ENCODE measurements at places on chromosomes 3 and 15. TPM values are rescaled to one million over a fixed set of nuclear protein-coding genes. Genes with fewer than 3 reads are reported as not detected.

Gene LYZL4
- polyA plus RNA-seq, result not detected

Gene ATP1B3
- 145 TPM for polyA plus RNA-seq

Gene RBPMS2
- polyA plus RNA-seq, result 0.22 TPM

Gene NR2E3
- not detected for polyA plus RNA-seq

Gene ALDH1L1
- polyA plus RNA-seq, result not detected

Gene CHRFAM7A
- polyA plus RNA-seq, result not detected

Gene FGF7
- polyA plus RNA-seq, result not detected

Gene TLR9
- polyA plus RNA-seq, result not detected

Gene HYAL3
- polyA plus RNA-seq, result 2.2 TPM

Gene TNNC1
- not detected for polyA plus RNA-seq

Gene TMEM212
- not detected for polyA plus RNA-seq

Gene ZIC4
- polyA plus RNA-seq, result not detected

Gene P2RY12
- polyA plus RNA-seq, result not detected

Measured in immature natural killer cell (primary cell).